Stimulated activated CD4-positive, alpha-beta T cell treated with anti-CD3 and anti-CD28 coated beads, Interleukin-2, amount 100 ng/mL, for 4 hours (primary cell): ENCODE measurements at places on chromosomes 7 and 10.

- DNase-seq = no peak
These were observed 10.2 kb downstream of the GHRHR start for GRCh38 chr7:30973791-30974604.

DNA sequence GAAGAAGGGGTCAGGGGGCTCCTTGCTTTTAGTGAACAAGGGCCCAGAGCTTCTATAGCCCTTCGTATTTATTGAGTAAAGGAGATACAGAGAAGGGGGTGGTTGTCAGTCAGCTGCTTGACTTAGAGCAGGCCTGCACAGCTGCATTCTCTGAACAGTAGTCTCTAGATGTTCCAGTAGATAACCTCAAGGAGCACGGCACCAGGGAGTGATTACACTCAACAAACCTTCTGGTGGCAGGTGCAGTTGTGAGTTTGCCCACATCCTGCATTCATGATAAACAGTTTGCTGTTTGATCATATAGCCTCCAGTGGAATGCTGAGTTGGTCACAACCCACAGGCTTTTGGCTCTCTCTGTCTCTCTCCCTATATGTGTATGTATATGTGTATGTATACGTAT lies 70.0 kb upstream of the GJD4 start:
- DNase-seq = no peak

- DNase-seq = no peak
These were observed 138.4 kb upstream of the MDFIC start for GRCh38 chr7:114783508-114783907.

DNA sequence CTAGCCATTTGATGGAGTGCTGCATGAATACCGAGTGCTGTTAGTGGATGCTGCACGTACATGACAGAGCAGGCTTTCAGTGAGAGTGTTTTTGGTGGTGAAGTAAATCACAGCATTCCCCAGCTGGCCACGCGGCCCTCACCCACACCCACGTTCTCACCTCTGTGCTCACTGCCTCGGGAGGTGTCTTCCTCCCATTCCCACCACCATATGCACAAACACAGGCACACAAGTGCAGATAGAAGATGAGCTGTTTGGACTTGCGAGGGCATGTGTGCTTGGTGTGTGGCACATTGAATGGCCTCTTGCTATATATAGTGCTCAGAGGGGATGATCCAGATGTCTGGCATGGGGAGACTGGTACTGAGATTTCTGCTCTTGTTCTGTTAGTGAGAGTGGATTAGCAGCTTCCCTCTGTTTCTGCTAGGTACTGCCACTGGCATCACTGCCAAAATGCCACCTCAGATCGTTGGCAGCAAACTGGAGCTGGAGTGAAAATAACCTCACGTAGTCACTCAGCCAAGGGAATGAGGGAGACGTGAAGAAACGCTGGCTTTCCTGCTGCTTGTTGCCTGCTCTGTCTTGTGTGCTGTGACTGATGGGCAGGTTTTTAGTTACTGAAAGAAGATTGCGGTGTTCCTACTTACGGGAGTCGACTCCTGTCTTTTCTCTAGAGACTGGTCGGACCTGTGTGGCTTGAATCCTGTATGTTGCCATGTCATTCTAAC lies 19.1 kb downstream of the DNAJB6 start:
- no peak for DNase-seq

GRCh38 chr7:19051767-19052375 lies 65.6 kb downstream of the TWIST1 start:
- DNase-seq = no peak

DNA sequence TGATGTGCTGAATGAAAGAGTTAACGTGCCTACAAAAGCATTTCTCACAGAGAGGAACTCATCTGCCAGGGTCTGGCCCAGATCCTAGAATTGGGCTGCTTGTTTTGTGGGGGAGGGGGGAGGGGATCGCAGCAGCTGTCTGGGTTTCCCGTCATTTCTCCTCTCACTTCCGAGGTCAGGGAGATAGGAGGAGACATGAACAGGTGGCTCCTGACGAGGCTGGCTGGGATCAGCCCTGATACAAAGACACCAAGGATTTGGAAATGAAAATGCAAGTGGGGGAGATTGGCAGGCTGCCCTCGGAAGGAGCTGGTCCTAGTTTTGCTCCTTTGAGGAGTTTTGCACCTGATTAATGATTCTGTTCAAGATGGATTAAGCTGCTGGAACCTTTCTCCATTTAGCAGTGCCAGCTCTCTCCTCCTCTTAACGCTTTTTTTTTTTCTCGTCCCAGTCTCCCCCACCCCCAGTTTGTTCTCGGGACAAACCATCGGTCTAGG lies 86.8 kb upstream of the KMT2C start:
- no peak for DNase-seq

GRCh38 chr7:20199015-20199737 lies 18.0 kb downstream of the MACC1 start:
- DNase-seq = no peak

DNA sequence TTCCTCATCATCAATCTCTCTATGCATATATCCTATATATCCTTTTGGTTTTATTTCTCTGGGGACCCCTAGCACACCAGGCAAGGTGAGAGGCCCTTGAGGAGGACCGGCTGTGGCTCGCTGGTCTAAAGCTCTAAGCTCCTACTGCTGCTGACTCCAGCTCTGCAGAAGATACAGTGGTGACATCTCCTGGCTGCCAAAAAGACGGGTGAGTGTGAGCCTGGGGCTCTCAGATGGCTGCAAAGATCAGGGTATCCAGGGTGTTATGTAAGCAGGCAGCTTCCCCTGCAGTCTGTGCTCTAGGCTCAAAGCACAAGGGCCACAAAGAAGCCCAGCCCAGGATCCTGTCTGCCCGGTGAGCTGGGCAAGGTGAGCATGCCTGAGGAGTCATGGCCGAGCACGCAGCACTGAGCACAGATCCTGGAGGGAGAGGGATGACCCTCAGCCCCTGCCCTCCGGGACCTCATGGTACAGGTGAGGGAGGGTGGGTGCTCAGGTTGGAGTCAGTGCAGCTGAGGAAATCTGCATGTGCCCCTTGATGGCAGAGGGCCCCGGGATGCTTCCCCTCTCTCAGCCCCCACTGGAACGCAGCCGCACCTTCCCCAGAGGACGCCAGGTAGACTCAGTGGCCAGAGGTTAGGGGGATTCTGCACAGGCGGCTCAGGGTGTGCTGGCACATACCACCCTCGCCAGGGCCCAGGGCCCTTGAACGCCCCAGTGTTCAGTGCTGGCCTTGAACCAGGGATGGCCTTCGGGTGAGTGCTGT lies 95.4 kb upstream of the INSIG1 start:
- DNase-seq = no peak

DNA sequence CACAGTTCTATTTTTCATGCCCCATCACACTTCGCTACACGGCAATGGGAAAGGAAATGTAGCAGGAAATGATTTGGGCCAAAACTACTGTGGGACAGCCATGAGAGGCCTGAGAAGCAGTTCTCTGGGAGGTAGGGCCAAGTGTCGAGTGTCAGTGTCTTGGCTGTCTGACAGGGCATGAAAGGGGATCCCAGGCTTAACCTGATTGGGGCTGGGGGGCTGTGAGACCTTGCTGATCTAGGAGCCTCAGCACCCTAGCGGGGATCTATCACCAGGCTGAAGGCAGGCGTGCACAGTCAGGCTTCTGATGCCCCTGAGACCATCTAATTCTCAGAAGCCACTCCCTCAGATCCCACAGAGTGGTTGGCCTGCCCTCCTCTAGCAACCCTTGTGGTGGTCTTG lies 58.2 kb upstream of the SLC25A13 start:
- DNase-seq = no peak

GRCh38 chr10:46537309-46537708 lies 19.1 kb downstream of the GPRIN2 start:
- DNase-seq = no peak

DNA sequence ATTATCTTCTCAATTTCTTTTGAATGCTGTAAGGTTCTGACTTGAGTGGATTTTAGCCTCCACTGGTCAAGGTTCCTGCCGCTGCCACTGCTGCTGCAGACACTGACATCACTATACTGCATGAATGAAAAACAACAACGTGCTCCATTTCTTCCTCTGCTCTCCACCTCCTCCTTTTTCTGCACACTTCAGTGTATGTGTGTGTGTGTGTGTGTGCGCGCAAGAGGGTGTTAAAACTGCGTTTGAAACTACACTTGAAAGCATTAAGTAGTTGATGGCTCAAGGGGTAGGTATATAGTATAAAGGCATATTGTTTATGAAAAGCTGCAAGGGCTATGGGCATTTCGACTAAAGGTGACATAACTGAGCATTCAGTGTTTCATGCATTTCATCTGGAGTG lies 3.5 kb downstream of the GLCCI1 start:
- no peak for DNase-seq

- no peak for DNase-seq
These were observed 202.3 kb downstream of the CHCHD3 start for GRCh38 chr7:132879579-132879978.

DNA sequence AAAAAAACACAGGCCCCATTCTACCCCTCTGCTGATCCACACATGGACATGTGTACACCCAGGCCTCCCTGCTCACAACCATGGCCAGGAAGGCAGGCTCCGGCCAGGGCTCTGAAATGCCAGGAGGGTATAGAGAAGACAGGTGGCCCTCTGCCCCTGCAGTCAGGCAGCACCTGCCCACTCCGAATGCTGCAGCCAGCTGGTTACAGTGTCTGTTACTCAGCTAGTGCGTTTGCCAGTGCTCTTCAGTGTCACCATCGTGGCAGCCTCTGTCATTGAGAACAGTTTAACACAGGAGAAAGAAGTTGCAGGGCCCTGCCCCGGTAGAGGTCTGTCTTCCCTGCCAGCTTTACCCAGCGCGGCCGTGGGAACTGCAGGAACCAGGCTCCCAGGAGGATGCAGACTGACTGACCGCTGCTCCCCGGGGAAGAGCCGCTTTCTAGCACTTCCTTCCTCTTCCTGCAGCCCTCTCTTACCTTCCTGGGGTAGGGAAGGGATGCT lies 128.8 kb upstream of the FAM20C start:
- no peak for DNase-seq

DNA sequence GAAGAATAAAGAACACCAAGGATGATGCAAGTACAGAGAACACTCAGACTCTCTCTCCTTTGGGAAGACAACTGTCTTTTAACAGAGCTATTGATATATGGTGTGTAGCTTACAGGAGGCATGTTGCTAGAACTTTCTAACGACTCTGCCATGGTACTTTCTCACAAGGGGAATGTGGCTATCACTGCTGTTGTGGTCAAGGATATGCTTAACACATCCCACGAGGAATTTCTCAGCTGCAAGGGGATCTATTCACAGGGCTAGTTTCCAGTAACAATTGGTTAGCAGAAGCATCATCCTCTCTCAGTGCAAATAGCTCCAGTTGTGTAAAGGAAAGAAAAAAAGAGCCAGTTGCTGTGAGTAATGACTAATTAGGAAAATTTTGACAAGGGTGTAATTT lies 826.0 kb downstream of the SORCS1 start:
- no peak for DNase-seq

- no peak for DNase-seq
These were observed 376.0 kb downstream of the TFEC start for GRCh38 chr7:115654384-115655214.

DNA sequence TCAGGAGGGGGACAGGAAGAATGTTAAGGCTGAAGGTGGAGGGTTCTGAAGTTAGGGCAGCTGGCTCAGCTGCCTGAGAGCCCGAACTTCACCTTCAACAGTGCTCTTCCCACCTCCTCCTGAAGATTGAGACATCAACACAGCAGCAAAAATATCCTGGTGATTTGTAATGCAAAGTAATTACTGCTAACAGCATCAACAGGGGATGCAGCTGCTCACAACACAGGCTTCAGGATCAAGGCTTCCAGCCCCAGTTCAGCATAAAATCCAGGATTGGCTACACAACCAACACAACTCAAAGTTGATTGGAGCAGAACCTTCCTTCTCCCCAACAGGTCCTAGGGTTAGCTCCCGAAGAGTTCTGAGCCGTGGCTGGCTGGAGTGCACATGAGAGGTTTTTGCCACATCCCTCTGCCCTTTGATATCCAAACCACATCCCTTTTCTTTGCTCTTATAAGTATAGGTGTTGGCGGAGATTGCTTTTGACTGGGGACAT lies 242.4 kb downstream of the KIAA1217 start:
- DNase-seq = no peak

DNA sequence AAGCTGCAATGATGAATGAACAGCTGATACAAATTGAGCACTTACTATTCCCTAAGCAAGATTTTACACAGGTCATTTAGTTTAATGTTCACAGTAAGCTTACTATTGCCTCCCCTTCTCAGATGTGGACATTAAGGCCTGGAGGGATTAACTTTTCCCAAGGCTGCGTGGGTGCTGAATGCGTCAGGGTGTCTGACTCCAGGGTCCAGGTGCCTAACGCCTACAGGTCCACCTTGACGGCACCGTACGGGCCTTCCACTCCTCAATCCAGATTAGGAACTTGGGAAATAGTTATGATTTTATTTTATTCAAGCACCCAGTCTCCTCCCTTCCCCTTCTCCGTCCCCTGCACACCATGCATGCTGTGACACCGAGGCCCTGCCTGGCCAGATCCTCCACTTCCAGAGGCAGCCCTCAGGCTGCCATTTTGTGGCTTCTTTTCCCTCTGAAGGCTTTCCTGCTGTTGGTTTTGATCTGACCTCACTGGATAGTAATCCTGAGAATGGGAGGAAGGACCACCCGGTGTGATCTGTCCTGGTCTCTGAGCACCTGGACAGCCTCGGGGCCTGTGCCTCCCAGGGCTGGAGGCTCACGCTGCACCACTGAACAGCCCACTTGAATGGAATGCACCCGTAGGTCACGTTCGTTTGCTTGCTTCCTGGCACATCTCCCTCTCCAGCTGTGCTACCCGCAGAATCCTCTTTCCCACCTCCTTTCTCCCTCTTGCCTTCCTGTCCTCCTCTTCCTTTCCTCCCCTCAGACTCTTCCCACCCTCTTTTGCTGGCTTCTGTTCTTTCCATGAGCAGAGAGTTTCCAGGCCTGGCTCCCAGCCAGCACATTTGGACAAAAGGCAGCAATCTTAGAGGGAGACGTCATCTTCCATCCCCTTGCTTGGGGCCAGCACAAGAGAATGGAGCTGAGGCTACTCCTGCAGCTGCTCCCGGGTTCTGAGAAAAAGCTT lies 14.4 kb downstream of the DENND2A start:
- DNase-seq = no peak

DNA sequence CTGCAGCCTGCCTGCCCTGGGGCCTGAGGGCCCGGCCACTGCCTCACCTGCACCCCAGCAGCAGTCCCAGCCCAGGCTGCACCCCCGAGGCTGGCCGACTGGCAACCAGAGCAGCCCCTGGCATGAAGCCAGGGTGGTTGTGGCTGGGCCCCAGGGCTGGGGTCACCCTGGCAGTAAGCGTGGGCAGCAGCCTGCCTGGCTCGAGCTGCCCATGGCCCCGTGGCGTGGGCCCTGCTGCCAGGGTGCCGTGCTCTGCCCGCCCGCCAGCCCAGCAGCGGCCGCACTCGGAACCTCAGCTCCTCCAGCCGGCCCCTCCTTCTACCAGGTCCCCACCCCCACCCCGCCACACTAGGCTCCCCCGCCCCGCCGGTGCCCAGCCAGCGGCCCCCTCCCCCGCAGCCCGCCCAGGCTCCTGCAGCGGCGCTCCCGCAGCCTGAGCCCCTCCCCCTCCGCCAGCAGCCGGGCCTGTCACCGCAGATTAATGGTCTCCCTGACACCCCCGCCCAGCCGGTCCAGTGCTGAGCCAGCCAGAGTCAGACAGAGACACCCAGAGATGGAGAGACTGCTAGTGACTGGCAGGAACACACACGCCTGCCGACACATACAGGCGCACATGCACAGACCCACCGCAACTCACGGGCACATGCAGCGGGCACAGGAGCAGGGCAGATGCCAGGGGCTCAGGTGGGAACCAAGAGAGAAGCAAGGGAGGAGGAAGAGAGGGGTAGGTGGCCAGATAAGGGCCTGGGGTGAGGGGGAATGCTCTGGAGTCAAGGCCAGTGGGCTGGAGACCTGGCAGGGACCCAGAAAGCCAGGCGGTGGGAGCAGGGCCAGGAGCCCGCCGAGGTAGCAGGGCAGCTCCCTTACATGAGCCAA lies 22.4 kb downstream of the KCNH2 start:
- DNase-seq = no peak
